Right ventricle myocardium superior (tissue), 1 donor: ENCODE measurements at places on chromosomes 4 and X. TPM values are rescaled to one million over a fixed set of nuclear protein-coding genes. Genes with fewer than 3 reads are reported as not detected.

Gene ANOS1
- 4.5 TPM for total RNA-seq

Gene CLGN
- total RNA-seq = 77.8 TPM

Gene PCSK1N
- total RNA-seq = 0.30 TPM

Gene KIAA1210
- not detected for total RNA-seq

Gene RPS6KA6
- total RNA-seq = 0.54 TPM

Gene FOXP3
- not detected for total RNA-seq

Gene ANXA10
- not detected for total RNA-seq

GRCh38 chrX:119155416-119156035, 27.9 kb upstream of the KIAA1210 start:
- no peak for DNase-seq

- DNase-seq = no peak
These were observed 9.5 kb downstream of the ENPEP start for GRCh38 chr4:110485452-110485851.

DNA sequence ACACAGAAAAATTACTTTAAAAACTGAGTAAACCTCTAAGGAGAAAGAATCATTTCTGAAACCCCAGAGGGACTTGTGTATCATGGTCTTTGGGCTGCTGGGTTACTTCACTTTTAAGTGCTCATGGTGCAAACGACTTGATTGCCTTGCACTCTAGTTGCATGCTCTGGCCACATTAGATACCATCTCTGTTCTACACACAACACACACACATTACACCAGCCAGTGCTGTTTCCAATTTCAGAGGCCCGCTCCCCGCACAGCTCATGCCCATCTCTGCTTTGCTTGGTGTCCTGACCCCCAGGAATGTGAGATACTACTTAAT, 2.1 kb downstream of the PPP3CA start:
- DNase-seq = no peak

GRCh38 chr4:182593864-182594263, 323.3 kb downstream of the DCTD start:
- no peak for DNase-seq

DNA sequence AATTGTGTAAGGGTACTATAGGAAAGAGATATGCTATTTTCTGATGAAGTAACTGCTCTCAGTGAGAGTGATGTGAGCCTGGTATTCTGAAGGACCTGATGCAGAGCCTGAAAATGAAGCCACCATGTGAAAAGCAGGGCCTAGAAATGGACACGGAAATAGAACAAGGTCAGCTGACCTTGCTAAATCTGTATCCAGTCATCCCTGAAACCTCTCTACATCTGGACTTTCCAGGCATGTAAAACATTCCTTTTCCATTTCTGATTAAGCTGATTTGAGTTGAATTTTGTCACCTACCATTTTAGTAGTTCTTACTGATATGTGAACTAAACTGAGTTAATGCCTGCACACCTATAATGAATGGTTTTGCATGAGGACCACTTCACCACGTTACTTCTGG, 72.4 kb upstream of the NEIL3 start:
- DNase-seq = no peak
